Stimulated activated CD4-positive, alpha-beta T cell treated with anti-CD3 and anti-CD28 coated beads, Interleukin-12 subunit alpha, Interleukin-12 subunit beta, amount 100 ng/mL, for 48 hours (primary cell): ENCODE measurements at places on chromosomes 7 and 10.
A peak's percentile ranks its signal among the peaks of the same experiment; 100 is the strongest.

GRCh38 chr10:99344715-99345114 lies 15.6 kb downstream of the CNNM1 start:
- no peak for DNase-seq

DNA sequence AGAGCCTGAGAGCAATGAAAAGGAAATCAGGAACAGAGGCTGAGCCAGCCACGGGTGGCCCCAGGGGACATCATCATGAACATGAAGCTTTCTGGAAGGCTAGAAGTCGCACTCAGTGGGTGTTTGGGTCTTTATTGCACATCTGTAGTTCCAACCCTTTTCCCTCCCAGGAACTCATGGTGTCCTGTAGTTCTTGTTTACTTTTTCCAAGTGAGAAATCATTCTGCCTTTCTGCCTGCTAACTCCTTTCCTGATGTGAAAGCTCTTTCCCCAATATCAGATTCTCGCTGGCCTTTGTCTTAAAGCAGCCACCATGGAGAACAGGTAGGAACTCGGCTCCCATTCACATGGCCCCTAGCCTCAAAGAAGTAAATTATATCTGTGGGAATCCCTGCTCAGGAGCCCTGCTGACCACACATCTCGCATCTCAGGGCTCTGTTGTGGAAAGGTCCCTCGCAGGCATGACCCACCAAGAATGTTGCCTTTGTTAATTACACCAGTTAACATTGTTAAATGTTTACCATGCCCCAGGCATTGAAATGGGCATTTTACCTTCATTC lies 542.7 kb downstream of the TNS3 start:
- DNase-seq: no peak

- no peak for DNase-seq
These were observed 74.0 kb upstream of the DGKI start for GRCh38 chr7:137920637-137921399.

- DNase-seq: no peak
These were observed 181.8 kb upstream of the YAE1 start for GRCh38 chr7:39384386-39384785.

DNA sequence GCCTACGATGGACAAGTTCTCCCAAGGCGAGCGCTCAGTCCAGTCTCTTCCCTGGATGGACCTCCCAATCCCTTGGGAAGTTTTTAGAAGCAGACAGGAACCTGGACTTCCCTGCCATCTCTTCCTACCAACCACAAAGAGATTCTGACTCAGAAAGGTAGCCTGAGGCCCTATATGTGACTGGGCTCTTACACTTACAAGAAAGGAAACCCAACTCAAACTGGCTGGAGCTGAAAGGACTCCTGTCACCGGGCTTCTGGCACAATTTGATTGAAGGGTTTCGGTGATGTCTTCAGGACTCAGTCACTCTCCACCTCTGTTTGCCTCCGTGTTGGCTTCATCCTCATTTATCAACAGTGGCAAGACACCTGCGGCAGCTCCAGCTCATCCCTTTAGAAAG lies 3.7 kb upstream of the COL13A1 start:
- no peak for DNase-seq

DNA sequence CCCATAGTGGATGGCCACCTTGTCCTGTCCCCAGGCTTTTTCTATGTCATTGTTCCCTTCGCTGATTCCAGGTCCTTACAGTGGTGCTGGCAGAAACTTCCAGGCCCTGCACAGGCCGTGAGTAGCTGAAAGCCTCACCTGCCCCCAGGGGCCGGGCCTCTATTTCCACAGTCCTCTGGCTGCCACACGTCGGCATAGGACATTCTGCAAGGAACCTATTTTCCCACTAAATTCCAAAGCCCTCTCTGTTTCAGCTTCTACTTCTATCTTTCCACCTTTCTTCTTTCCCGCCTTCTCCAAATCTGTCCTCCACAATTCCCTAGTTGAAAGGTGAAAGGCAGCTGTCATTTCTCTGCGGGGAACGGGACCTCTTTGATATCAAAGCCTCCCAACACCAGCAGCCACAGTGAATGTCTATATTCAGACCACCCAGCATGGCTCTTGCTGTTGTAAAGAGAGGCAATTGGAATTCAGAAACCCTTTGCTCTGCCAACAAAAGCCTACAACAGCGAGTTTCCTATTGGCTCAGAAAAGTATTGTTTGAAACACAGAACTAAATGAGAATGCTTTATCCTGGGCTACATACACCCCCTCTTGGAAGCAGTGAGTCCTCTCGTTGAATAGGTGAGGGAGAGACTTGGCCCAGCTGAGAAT lies 607.7 kb downstream of the GALNT17 start:
- no peak for DNase-seq

DNA sequence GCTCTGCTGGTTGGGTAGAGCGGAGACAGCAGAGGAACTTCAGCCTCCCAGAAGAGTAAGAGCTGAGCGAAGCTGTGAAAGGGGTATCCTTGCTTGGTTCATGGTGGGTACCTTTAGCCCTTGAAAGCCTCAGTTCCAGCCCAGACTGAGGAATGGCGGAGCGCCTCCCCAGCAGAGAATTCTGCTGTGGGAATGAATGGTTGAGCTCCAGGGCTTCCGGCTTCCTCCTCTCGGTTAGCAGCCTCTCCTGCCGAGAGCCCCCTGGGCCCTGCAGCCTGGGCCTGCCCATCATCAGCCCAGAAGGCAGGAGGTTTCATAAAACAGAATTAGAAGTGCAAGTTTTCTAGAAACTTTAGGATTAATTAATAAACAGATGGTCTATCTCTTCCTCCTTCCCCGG lies 79.9 kb upstream of the ANLN start:
- DNase-seq: no peak

- DNase-seq: no peak
These were observed 4.4 kb upstream of the PDLIM1 start for GRCh38 chr10:95295031-95295755.

- DNase-seq: no peak
These were observed 24.7 kb downstream of the EN2 start for GRCh38 chr7:155482511-155483183.

DNA sequence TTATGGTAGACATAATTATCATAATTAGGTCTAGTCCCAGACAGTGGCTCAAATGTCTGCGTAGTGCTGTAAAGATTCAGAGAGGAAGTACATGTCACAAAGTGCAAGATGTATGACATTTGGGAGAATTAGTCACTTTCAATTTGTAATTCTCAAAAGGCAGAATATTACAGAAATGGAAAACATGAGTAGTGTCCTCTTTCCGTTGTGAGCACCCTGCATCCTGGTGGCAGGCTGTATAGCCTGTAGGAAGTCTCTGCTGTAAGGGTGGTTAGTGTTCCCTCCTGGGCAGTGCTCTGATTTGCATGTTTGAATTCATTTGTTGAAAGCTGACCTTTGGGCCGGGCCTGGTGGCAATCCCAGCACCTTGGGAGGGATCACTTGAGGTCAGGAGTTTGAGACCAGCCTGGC lies 17.0 kb downstream of the CDK14 start:
- DNase-seq: peak; percentile 23

DNA sequence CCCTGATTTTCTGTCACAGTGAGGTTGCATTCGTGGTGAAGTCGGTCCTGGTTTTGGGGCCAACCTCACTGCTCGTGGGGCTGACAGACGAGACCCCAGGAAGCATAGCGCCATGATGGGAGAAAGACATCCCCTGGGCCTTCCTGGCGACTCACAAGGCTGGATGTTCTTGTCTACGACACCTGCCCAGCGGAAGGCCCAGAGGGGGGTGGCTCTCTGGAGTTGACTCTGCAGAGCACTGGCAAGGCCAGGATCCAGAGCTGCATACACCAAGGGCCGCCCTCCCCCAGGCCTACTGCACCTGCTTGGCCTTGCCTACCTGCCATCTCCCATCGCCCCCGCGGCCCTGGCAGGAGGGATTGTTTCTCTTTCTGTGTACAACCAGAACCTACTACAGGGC lies 608.9 kb downstream of the PTPRN2 start:
- no peak for DNase-seq

GRCh38 chr10:133199992-133200611 lies 29.9 kb upstream of the UTF1 start:
- no peak for DNase-seq

- DNase-seq: no peak
These were observed 755.4 kb downstream of the SUGCT start for GRCh38 chr7:40890088-40890692.

DNA sequence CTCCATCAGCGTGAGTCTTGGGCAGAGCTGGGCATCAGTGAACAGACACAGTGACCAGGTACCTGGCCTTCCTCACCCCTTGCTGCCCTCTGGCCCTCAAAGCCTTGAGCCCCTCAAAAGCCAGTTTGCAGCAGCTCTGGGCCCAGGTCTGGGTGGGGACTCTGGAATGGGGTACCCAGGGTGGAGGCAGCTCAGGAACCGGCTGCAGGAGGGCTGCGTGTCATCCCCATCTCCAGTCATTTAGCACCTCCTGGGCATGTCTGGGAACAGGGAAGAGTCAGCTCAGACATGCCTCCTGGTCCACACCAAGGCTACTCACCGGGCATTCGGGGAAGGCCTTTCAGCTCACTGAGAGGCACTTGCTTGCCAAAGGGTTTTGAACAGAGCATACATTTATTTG lies 503.3 kb downstream of the TCERG1L start:
- DNase-seq: no peak

DNA sequence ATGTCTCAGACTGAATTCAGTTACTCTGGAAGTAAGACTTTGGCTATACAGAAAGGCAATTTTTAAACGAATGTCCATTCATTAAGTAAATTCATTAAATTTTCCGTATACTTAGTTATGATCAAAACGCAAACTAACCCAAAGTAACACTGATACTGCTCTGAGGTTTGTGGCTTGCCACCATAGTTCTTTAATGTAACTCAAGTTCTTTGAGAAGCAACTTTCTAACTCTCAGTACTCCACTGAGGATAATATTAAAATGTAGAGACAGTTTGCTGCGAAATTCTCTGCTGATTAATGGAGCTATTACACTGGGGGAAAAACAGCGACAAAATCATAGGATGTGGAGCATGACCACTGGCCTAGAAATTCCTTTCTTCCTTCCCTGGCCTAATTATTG lies 45.4 kb upstream of the PNLIPRP3 start:
- no peak for DNase-seq

DNA sequence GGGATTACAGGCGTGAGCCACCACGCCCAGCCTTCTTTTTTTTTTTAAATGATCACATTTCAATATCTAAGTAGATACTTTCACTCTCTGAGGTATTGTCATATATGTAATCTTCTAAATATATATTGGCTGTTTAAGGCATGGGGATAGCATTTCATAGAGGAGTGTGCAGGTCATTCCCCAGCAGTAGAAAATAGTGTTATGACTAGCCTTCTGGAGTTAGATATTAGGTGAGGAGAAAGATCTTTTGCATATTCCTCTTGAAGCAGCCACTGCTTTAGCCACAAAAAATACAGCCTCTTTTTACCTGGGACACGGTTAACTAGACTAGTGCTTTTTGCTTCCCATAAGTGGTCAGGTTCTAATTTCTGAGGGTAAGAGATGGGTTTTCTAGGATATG lies 28.9 kb downstream of the ADD3 start:
- no peak for DNase-seq

- DNase-seq: no peak
These were observed 204.5 kb downstream of the TRIL start for GRCh38 chr7:28753613-28754012.

DNA sequence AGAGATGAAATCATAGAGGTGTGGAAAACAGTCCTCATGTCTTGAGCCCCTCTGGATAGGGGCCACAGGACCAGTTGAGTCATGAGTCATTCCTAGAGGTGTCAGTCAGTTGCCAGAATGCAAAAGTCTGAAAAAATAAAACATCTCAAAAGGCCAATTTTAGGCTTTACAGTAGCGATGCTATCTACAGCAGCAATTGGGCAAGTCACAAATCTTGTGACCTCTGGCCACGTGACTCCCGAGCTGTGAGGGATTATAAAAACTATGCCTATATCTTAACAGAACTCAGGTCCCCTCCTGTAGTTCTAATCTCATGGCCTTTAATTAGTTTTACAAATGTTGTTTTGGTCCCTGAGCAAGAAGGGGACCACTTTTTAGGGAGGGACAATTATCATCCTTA lies 15.6 kb upstream of the TAS2R41 start:
- DNase-seq: no peak

- DNase-seq: no peak
These were observed 243.5 kb downstream of the ADK start for GRCh38 chr10:74394416-74394969.

GRCh38 chr10:45377858-45378257 lies 3.8 kb downstream of the ALOX5 start:
- no peak for DNase-seq

GRCh38 chr10:73159038-73159648 lies 8.7 kb downstream of the ECD start:
- DNase-seq: peak; percentile 20

GRCh38 chr7:80097756-80098155 lies 36.9 kb upstream of the GNAI1 start:
- DNase-seq: no peak

DNA sequence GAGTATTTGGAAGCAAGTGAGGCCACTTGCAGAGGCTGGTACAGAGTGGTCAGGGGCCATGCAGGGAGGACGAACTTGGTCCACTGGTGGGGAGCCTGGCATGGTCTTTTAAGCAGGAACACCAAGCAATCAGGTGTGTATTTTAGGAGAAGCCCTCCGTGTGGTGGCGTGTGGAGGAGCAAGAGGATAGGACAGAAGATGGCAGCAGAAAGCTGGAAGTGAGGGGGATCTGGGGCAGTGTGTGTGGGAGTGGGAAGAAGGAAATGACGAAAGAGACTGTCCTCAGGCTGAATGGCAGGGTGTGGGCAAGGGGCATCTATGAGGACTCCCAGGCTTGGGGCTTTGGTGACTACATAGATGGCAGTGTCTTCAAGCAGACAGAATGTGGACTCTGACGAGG lies 51.2 kb downstream of the TEX36 start:
- no peak for DNase-seq

DNA sequence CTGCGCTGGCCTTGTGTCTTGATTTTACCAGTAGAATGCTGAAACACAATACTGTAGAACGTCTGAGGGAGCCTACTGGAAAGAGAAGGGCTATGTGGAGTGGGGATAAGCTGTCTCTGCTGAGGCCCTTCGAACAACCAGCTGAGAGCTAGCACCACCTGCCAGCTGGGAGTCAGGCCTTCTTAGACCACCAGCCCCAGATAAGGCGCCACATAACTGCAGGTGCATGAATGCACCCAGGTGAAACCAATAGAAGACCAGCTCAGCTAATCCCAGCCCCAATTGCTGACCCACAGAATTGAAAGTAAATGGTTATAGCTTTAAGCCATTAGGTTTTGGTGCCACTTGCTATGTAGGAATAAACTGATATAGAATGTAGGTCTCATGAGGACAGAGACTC lies 438.4 kb downstream of the ADRA2A start:
- no peak for DNase-seq

DNA sequence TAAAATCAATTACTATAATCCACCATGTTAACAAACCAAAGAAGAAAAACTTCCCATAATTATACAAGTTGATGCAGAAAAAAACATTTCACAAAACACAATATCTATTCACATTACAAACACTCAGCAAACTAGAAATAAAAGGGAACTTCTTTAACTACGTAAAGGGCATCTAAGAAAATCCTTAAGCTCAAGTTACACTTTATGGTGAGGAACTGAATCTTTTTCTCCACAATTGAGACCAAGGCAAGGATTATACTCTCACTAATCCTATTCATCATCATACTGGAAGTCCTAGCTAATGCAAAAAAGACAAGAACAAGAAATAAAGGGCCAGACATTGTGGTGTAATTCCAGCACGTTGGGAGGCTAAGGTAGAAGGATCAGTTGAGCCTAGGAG lies 159.9 kb downstream of the ZNF365 start:
- no peak for DNase-seq

GRCh38 chr7:51304729-51305128 lies 11.9 kb downstream of the COBL start:
- DNase-seq: no peak
